Activated T-cell treated with anti-CD3 and anti-CD28 coated beads, Interleukin-2, amount 50 U/mL, for 4 hours (primary cell): ENCODE measurements at places on chromosomes 6 and 20. TPM values are rescaled to one million over a fixed set of nuclear protein-coding genes. Genes with fewer than 3 reads are reported as not detected.

- no peak for DNase-seq
Measured at GRCh38 chr6:148175550-148176188, 167.0 kb upstream of the SASH1 start.

GRCh38 chr6:134245706-134246105 lies 72.2 kb downstream of the SGK1 start:
- no peak for DNase-seq

GRCh38 chr20:7693761-7694160 lies 246.5 kb downstream of the HAO1 start:
- DNase-seq, result no peak

GRCh38 chr6:148398678-148399077 lies 56.0 kb downstream of the SASH1 start:
- DNase-seq, result no peak

ROS1 gene
- total RNA-seq, result 0.03 TPM
